ENCODE measurements at places on chromosomes 6 and 20.

DNA sequence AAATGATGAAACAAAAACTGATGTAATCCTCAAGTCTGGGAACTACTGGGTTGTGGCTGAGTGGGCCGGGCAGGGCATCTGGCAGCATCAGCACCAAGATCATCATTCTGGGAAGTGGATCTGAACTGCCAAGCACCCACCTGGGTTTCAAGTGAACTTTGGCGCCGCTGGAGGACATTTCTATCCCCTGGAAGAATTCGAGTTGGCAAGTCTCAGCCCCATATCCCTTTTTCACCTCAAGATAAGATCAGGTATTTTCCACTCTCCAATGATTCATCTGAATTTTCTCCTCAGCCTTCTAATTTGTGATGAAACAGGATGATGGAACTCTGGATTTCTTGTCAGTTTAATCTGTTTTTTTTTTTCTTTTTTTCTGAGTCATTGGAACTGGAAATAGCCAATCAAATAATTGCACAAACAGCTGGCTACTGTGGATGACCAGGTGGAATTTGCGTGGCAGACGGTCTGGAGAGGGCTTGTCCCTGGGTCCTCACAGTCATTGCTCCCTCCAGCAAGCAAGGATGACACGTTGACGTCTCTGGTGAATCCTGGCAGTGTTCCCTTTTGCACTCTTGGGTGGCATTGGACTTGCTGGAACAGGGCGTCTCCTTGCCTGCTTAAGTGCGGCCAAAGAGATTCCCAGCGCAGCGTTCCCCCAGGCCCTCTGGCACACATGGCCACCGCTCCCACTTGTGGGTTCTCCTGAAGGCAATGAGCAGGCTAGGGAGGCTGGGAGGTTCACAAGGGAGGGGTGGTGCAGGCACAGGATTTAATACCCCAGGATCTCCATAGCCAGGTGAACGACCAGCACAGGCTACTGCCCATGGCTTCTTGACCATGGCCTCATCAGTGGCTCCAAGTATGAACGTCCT lies 80.4 kb downstream of the DHX35 start:
- DNase-seq = no peak

GRCh38 chr20:33339515-33340058 lies 56.6 kb downstream of the BPIFB1 start:
- no peak for DNase-seq

GRCh38 chr6:31762356-31762755 lies at the start of gene SAPCD1:
TSS of gene SAPCD1 (plus strand) at chr6:31762656. CDS start at chr6:31763055, 399 bp downstream.
- no peak for DNase-seq

GRCh38 chr6:38143191-38144150 lies 323.9 kb downstream of the ZFAND3 start:
- no peak for DNase-seq

- DNase-seq = no peak
Measured at GRCh38 chr20:48694381-48694865, 133.4 kb downstream of the PREX1 start.

DNA sequence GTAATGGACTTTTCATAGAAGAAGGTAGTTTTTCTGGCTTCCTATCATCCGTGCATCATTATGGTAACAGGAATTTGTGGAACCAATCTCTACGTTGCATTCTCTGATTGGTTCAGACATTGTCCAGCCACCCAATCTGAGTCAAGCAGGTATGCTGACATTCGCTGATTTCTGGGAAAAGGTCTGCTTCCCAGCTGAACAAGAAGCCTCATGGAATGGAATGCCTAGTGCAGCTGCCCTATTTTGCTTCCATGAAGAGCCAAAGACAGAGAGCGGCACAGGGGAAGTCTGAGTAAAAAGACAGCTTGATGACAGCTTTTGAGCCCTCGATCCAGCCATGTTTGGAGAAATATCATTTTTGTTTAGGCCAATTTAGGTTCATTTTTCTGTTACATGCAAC lies 38.5 kb upstream of the TXLNB start:
- no peak for DNase-seq

DNA sequence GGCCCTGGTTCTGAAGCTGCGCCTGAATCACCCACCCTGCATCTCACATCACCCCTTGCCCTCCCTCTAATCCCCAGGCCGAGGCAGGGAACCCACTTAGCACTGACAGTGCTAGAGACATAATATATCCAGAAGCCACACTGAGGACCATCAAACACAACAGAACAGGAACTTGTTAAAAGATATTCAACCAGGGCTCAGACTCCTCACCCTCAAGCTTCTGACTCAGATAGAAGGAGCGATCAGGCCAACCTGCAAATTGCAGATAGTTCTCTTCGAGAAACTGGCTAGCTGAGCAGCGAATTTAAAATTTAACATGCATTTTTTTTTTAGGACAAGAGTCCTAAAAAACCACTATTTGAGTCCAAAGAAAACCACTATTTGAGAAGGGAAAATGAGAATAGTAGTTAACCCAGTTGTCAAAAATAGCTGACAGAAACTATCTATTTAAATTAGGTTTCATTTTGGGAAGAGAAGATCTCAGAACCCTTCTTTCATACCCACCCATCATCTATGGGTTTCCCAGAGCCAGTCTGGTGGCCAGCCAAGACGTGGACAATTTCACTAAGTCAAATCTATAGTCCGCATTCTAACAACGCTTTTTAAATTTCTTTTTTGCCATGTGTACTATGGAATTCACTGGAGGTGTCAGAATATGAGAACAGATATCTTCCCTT lies 95.6 kb downstream of the OPRM1 start:
- no peak for DNase-seq

DNA sequence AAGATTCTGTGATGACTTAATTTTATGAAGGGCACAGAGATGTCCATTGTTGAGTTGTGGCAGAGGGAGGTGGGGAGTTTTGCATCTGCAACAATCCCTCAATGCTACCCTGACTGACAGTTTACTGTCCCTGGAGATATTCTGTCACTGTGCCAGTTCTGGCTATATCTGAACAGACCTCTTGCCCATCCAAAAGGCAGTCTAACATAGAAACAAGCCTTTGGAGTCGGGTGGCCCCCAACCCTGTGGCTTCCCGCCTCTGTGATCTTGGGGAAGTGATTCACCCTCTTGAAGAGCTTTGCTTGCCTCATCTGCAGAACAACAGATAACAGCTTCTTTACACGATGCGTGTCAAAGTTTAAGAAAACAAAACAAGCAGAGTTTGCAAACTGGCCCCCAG lies 3.8 kb upstream of the E2F1 start:
- no peak for DNase-seq

- no peak for DNase-seq
Measured at GRCh38 chr20:10626896-10627295, 46.9 kb downstream of the JAG1 start.

GRCh38 chr6:169000022-169000421 lies 253.6 kb downstream of the THBS2 start:
- no peak for DNase-seq

- DNase-seq = no peak
Measured at GRCh38 chr6:12030993-12031550, 19.0 kb downstream of the HIVEP1 start.

DNA sequence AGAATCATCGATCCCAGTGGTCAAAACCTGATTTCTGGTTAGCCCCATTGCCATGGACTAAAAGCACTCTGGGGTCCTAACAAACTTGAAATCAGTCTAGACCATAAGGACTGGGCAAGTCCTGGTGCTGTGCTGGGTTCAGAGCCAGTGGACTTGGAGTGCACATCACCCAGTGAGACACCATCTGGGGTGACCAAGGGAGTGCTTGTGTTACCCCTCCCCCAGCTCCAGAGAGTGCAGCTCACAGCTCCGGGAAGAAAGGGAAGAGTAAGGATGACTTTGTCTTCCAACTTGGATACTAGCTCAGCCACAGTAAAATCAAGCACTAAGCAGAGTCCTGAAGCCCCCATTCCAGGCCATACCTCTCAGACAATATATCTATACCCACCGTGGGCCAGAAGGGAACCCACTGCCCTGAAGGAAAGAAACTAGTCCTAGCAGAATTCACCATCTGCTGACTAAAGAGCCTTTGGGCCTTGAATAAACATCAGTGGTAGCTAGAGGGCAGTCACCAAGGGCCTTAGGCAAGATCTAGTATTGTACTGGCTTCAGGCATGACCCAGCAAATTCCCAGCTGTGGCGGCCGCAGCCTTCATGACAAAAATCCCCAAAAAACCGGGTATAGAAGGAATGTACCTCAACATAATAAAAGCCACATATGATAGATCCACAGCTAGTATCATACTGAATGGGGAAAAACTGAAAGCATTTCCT lies 153.5 kb upstream of the OGFRL1 start:
- DNase-seq = no peak

DNA sequence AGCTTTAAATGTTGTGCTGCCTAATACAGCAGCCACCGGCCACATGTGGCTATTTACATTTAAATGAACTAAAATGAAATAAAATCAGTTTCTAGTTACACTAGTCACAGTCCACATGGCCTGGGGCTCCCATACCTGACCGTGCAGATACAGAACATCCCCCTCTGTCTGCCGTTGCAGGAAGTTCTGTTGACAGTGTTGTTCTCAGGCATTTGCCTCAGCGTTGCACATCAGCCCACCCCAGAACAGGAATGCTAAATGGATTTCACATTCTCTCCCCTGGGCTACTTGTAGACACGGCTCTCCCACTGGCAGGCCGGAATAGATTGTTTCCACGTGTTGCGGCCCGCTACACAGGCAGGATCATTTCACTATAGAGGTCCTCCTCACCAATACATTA lies 26.3 kb downstream of the JAG1 start:
- DNase-seq = no peak

DNA sequence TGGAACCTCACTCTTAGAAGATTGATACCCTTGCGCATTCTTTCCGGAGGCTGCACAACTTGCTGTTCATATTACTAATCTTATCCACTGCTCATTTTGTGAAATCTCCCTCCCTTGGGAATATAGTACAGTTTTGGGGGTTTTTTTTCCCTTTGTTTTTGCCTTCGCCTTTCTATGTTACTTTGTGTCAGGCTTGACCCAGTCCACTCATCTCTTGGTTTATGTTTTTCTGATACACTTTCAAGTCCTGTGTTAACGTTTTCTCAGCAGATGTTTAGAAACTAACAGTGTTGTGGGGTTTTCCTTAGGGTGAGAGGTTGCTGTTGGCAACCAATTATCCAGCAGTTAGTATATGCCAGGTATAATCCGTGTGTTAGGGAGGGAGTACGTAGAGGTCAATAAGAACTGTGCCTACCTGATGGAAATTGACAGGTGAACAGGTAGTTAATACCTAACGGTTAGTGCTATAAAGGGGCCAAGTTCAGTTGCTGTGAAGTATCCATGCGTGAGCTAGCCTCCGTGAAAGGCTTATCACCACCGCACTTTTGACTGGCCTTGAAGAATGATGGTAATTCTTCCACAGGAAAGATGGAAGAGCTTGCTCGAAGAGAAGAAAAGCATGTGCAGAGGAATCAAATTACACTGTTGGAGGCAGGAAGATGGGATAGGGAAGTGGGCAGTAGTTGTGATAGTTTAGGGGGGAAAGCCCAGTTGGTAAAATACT lies 1.4 kb downstream of the NFYA start:
- no peak for DNase-seq

DNA sequence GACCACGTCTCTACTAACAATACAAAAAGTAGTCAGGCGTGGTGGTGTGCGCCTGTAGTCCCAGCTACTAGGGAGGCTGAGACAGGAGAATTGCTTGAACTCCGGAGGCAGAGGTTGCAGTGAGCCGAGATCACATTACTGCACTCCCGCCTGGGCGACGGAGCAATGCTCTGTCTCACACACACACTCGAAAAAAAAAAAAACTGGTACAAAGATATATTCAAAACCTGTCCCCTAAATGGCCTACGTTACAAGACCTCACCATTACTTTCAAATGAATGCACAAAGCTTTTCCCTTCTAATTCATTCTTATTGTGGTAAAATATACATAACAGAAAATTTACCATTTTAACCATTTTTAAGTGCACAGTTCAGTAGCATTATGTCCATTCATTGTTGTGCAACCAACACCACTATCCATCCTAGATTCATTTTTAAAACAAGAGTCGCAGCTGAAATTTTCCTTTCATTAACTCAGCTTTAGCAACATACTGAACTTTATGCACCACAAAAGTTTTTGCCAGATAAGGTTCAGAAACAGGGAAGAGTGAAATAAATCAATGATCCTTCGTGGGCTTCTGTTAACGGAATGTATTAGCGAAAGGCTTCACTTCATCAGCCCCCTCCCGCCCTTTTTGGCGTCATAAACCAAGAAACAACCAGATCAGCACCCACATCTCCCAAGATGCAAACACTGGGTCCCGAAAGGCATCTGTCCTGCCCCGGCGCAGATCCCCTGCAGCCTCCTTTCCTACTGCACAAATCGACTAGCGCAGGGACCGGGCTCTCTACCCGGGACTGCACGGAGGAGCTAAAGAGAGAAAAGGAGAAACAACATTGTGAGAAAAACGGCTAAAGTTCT lies 825 bp upstream of the FAM135A start:
- DNase-seq = peak; percentile 58

GRCh38 chr6:105839266-105839665 lies 246.9 kb upstream of the PRDM1 start:
- DNase-seq = no peak

DNA sequence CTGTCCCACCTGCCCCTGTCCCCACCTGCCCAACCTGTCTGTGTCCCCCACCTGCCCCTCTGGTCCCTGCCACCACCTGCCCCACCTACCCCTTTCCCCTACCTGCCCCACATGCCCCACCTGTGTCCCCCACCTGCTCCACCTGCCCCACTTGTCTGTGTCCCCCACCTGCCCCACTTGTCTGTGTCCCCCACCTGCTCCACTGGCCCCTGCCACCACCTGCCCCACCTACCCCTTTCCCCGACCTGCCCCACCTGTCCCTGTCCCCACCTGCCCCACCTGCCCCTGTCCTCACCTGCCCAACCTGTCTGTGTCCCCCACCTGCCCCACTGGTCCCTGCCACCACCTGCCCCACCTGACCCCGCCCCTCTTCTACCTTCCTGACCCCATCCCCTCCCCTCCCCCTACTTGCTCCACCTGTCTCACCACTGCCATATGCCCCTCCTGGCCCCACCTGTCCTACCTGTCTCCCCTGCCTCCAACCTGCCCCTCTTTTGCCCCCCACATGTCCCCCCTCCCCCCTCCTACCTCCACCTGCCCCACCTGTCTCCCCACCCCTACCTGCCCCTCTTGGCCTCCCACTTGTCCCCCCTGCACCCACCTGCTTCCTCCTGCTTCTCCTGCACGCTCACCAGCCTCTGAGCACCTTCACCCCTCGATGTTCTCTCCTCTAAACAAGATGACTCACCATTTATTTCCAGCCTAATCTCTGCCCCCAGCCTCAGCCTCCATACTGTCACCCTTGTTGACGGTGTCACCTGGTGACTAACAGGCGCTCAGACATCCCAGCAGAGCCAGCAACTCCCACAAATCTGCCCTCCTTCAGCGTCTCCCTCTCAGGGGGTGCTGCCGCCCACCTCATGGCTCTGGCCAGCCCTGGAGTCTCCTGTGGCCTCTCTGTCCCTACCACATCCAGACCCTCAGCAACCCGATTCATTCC lies 5.6 kb upstream of the MYT1 start:
- no peak for DNase-seq

GRCh38 chr6:16249971-16250370 lies 11.6 kb downstream of the GMPR start:
- no peak for DNase-seq

Data from right lobe of liver (tissue), 6 donors.